ENCODE measurements at places on chromosomes 2 and 18. TPM values are rescaled to one million over a fixed set of nuclear protein-coding genes. Genes with fewer than 3 reads are reported as not detected.
A peak's percentile ranks its signal among the peaks of the same experiment; 100 is the strongest.

GRCh38 chr18:58896268-58896667, 31.6 kb downstream of the ZNF532 start:
- no peak for DNase-seq

- DNase-seq = no peak
Observed at GRCh38 chr2:105438104-105438929, 39.5 kb upstream of the FHL2 start.

DNA sequence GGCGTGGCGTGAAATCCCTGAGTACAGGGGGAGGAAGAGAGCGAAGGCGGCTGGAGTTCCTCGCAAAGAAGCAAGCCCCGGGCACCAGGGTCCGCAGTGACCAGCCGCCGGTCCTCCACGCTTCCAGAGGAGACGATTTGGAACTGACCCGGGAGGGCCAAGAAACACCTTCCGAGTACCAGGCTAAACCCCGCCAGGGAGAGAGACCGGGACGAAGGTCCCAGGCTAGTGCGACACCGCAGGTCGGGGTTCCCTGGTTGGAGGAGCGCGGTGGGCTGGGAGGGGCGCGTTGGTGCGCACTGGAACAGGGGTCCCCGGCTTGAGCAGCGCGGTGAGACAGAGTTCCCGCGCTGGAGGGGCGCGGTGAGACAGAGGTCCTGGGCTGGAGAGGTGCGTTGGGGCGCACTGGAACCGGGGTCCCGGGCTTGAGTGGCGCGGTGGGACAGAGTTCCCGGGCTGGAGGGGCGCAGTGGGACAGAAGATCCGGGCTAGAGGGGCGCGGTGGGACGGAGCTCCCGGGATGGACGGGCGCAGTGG, 901 bp downstream of the WDFY1 start:
- no peak for DNase-seq

DNA sequence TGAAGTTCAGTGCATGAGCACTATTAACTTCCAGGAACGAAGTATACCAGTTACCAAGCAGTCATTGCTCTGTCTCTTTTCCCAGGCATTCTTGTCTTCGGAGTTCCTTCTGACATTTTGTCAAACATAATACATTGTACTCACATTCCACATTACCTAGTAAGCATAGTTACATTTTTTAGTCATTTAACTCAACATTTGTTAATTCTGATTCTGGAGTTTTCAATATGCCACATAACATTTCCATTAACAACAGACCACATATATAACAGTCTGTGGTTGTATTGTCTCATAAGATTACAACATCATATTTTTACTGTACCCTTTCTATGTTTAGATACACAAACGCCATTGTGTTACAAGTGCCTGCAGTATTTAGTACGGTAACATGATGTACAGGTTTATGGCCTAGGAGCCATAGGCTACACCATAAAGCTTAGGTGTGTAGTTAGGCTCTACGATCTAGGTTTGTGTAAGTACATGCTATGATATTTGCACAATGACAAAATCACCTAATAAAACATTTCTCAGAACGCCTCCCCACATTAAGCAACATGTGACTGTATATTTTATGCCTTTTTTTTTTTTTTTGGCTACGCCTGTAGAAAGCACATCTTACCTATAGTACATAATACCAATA, 187.1 kb downstream of the DYM start:
- no peak for DNase-seq

GRCh38 chr2:95539836-95540235, 52.0 kb upstream of the TRIM43 start:
- DNase-seq = no peak

- DNase-seq = no peak
Observed at GRCh38 chr2:11676640-11677039, 6.6 kb upstream of the NTSR2 start.

GRCh38 chr2:182133195-182133891, 147.7 kb downstream of the PPP1R1C start:
- DNase-seq = peak; percentile 4

DNA sequence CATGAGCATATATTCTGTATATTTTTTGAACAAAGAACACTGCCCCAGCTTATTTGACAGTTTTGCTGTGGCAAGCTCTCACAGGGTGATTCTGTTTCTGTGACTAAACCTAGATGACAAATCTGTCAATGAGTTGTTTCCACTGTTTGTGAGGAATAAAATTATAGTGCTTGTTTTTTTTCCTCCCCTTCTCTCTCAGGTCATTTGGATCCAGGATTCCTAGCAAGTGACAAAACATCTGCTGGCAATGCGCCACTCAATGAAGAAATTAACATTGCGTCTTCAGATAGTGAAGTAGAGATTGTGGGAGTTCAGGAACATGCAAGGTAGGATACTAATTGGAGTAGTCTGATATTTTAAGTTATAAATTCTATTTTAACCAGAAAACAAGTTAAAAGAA, 149.3 kb downstream of the HAUS1 start:
- no peak for DNase-seq

DNA sequence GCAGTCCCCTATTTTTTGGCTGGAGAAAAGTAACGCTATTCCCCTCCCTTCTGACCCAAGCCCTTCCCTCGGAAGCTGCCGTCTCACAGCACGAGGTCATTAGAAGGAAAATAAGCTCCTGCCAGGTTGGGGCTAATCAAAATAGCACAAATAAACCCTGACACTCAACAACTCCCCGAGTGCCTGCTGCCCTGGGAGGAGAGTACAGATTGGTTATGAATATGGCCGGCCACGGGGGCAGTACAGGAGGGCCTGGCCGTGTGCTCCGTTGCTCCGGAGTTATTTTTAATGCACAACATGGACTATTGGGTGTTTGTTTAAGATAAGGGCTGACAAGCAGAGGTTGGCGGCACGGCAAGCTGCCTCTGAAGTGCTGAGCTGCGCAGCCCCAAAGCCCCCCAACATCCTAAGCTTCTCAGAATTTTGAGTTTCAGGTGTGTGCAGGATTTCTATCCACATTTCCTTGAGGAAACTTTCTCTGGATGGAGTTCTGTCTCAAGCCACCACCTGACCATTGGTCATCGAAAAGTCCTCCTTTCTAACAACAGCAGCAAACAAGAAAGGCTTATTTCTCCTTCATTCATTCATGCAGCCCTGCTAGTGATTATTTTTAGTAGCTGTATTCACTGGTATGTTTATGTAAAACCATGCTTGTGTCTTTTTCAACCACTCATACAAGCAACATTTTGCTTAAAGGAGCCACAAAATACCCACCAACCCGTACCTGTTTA, 58.7 kb downstream of the PAX3 start:
- DNase-seq = no peak

DNA sequence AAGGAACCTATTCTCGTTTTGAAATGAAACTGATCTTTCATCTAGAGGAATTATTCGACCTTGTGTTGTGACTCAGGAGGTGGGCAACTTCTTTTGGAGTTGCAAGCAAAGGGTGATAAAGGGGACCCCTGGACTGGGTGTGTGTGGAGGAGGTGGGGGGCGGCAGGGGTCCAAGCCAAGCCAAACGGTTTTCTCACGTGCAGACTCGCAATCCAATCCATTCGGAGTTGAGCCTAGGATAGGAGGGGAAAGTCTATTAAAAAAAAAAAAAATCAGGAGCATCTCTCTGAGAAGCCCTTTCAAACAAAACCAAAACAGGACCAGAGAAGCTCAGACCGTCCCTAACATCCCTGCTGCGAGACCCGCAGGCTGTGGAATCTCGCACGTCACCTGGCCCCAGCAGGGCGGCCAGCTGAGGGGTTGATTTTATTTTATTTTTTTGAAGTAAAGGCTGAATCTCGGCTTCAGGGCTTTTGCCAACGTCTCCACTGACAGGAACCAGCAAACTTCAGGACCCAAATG, 3.7 kb upstream of the ZEB2 start:
- no peak for DNase-seq

DNA sequence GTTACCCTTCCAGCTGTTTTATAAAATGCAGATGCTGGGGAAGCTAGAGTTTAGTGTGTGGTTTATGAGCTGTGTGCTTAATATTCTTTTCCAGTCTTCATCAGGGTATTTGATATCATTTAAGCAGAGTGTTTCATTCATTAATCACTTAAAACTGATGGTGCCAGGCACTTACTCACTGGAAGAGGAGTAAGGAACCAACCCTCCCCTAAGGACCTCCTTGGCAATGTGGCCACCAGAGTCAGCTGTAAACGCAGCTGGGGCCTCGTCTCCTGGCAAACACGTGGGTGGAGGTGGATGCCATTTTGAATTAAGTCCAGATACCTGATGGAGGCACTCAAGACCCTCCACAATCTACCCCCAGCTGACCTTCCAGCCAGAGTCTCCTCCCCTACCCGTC, 331.6 kb downstream of the CLIP4 start:
- DNase-seq = no peak

GRCh38 chr2:26344581-26345282, 1.2 kb upstream of the SELENOI start:
- no peak for DNase-seq

GRCh38 chr2:55703350-55703749, 9.7 kb upstream of the PNPT1 start:
- DNase-seq = no peak

DNA sequence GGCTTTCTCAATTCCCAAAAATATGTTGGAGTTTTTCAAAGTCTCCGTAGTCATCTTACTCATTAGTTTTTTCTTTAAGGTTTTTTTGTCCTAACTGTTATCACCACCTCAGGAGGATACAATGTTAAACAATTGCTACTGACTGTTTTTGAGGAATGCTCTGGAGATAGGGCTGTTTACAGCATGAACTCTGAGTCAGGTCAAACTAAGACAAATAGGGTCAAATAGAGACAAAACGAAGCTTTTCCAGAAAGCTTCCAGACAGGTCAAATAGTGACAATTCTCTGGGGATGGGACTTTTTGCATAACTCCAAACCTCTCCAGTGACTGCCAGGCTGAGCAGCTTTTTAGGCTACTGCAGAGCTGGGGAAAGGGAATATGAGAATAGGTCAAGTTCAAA, 15.2 kb upstream of the DIPK1C start:
- DNase-seq = no peak

DNA sequence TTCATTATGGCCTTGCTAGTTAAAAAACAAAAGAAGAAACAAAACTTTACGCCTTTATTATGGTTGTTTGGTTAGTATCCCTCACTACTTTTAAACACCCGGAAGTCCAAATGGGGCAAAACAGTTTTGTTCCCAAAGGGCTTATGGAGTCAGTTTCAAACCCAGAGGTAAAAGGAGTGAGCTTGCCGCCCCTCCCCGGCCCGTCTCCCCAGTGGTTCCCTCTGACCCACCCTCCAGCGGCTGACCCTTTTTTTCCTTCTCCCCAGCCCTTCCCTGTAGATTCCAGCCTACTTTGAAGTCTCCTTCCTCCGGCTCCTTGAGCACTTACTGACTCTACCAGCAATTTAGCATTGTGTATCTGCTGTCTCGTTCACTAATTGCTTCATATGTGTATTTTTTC, 209.2 kb downstream of the ICOS start:
- no peak for DNase-seq

DNA sequence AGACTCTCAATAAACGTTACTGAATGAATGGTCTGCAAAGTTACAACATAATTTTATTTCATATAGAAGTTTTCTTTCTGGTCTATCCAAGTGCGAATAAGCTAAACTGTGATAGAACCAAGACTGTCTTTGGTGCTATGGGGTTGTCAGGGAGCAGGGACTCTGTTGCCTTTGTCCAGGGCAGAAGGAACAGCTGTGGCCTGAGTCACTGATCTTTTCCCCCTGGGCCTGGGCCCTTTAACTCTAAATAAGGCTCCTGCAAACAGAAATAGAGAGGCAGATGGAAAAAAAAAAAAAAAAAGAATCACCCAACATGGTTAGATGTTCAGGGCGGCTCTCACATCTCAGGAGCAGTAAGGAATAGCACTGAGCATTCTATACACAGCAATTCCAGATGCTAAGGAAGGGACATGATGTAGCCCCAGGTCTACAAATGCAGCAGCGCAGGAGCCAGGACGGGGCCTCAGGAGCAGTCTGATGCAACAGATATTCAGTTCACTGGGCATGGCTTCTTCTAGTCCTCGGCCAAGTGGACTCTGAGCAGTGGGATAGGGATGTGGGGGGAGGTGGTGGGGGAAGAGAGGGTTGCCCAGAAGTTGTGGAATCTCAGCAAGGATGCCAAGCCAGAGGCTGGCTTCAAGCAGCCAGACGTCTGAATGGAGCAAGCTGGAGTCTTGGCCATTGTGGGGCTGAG, 247.1 kb upstream of the SIX2 start:
- DNase-seq = no peak

DNA sequence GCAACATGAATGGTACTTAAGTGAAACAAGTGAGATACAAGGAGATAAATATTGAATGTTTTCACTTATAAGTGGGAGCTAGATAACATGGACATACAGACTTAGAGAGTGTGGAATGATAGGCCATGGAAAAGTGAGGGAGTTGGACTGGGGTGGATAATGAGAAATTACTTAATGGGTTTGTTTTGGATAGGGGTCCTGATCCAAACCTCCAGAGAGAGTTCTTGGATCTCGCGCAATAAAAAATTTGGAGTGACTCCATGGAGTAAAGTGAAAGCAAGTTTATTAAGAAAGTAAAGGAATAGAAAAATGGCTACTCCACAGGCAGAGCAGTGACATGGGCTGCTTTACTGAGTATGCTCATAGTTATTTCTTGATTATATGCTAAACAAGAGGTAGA, 508.9 kb downstream of the CNTNAP5 start:
- no peak for DNase-seq

DNA sequence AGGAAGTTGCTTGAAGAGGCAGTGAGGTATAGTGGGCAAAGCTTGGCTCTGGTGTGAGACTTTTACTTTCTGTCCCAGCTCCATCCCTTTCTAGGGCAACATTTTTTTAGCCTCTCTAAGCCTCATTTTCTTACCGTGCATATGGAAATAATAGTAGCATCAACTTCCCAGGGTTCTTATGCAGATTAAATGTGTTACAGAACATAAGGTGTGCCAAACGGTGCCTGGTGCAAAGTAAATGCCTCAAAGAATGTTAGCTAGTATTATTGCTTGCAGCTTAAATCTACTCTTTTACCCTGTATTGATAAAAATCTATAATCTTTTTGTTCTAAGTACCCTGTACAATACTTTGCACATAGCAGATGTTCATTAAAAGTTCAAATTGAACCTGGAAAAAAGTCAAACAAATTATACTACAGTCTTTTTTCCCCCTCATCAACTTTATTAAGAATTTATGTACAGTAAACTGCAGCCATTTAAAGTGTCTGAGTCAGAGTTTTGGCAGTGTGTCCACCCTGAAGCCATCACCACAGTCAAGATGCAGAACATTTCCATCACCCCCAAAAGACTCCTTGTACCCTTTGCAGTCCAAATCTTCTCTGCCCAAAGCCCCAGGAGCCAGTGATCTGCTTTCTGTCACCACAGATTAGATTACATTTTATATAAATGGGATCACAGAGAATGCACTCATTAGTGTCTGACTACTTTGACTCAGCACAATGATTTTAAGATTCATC, 10.6 kb downstream of the MAPRE2 start:
- DNase-seq = no peak

ZDBF2 gene
- total RNA-seq = 8.5 TPM

IL37 gene
- total RNA-seq = not detected

ALK gene
- total RNA-seq = not detected

SLC19A3 gene
- 0.07 TPM for total RNA-seq

PSMA8 gene
- not detected for total RNA-seq

Data from kidney epithelial cell (primary cell).